ENCODE measurements at places on chromosomes 3 and 15.

DNA sequence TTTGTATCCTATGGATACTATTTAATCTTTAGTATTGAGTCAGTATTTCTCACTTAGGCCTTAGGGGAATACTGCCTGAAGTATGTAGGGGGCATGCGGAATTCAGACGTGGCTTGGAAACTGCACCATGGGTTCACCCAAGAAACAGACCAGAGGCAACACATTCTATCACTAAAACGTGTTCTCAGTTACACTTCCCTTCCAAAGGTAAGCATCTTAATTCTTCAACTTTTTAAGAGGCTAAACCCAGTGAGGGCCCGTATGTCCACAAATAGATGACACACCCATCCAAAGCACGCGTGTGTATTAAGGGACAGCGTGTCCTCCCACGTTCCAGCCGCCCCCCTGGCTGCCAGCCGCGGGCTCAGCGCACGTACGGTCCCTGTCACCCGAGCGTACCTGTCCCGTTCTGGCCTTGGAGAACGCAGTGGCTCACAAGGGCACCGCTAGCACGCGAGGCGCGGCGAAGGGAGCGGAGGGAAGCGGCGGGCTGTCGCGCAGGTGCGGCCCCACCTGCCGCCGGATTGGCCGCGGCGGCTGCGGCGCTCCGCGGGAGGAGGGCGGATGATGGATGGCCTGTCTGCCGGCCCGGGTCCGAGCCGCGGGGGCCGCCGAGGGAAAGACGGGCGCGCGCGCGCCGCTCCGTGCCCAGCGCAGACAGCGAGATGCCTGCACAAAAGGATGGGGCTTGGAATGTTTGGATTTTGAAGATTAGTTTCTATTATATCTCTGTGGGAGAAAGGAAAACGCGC lies 1003.9 kb upstream of the NR2F2 start:
- no peaks in the 10 kb centered on the region for H3K36me3 ChIP-seq
- no peak for DNase-seq
- H3K27me3 ChIP-seq: peaks cover 36% of the 10 kb centered on the region

DNA sequence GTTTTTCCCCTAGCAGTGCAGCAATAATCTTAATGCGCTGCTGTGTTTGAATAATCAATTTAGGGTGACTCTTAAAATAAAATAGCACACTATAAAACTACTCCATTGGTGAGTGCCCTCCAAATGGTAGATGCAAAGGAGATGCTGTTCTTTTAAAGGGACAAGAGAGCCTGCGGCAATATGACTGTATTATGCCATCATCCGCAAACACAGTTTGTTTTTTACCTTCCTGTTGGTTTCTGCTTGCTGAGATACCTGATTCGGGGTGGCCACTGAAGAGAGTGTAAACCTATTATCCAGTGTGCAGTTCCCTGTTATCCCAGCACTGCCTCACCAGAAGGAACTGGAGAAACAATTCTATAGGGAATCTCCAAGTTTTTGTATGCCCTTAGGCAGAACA lies 523.1 kb upstream of the TGFBR2 start:
- no peak for DNase-seq
- no peaks in the 10 kb centered on the region for H3K36me3 ChIP-seq
- H3K4me3 ChIP-seq: no peak overlapping the region

- no peak overlapping the region for H3K4me3 ChIP-seq
- H3K36me3 ChIP-seq: no peaks in the 10 kb centered on the region
- H3K4me1 ChIP-seq: peaks cover 36% of the 10 kb centered on the region
- H3K27ac ChIP-seq: peak overlapping the region; percentile 50
- H3K27me3 ChIP-seq: peaks cover 4% of the 10 kb centered on the region
These were observed 466.0 kb upstream of the NR2F2 start for GRCh38 chr15:95864467-95864886.

- DNase-seq: no peak
- H3K27ac ChIP-seq: no peak overlapping the region
- H3K4me1 ChIP-seq: no peaks in the 10 kb centered on the region
- no peaks in the 10 kb centered on the region for H3K27me3 ChIP-seq
- H3K4me3 ChIP-seq: no peak overlapping the region
These were observed 31.4 kb downstream of the MKRN2 start for GRCh38 chr3:12588039-12589009.

DNA sequence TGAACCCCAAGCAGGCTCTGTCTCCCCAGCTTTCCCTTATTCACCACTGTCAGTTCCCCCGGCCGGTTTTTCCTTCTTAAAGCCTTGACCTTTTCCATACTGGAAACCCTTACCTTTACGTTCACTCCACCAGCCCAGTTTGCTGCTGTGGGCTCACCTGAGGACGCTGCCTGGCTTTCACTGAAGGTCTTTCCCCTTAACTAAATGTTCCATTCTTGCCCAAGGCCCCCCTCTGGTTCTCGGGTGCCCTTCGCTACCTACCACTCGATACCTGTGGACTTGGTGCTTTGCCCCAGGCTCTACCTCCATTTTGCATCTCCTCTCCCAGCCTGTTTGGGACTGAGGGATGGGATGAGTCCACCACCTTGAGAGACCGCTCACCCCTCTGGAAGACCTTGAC lies 851 bp downstream of the AP2M1 start:
- H3K4me3 ChIP-seq: peak overlapping the region; percentile 95
- H3K4me1 ChIP-seq: peaks cover 27% of the 10 kb centered on the region
- H3K36me3 ChIP-seq: peaks cover 15% of the 10 kb centered on the region
- no peaks in the 10 kb centered on the region for H3K27me3 ChIP-seq
